Memory B cell (primary cell): ENCODE measurements at places on chromosomes 3 and 15.

- no peak overlapping the region for H3K4me3 ChIP-seq
- peaks cover 26% of the 10 kb centered on the region for H3K36me3 ChIP-seq
- no peaks in the 10 kb centered on the region for H3K27me3 ChIP-seq
- H3K4me1 ChIP-seq = peaks cover 15% of the 10 kb centered on the region
- DNase-seq = no peak
Observed at GRCh38 chr15:85649372-85649771, 145.4 kb downstream of the KLHL25 start.

GRCh38 chr3:60301142-60301541, 950.1 kb downstream of the FHIT start:
- no peaks in the 10 kb centered on the region for H3K36me3 ChIP-seq
- no peaks in the 10 kb centered on the region for H3K27me3 ChIP-seq
- no peak overlapping the region for H3K27ac ChIP-seq
- no peaks in the 10 kb centered on the region for H3K4me1 ChIP-seq
- H3K4me3 ChIP-seq = no peak overlapping the region
- no peak for DNase-seq

DNA sequence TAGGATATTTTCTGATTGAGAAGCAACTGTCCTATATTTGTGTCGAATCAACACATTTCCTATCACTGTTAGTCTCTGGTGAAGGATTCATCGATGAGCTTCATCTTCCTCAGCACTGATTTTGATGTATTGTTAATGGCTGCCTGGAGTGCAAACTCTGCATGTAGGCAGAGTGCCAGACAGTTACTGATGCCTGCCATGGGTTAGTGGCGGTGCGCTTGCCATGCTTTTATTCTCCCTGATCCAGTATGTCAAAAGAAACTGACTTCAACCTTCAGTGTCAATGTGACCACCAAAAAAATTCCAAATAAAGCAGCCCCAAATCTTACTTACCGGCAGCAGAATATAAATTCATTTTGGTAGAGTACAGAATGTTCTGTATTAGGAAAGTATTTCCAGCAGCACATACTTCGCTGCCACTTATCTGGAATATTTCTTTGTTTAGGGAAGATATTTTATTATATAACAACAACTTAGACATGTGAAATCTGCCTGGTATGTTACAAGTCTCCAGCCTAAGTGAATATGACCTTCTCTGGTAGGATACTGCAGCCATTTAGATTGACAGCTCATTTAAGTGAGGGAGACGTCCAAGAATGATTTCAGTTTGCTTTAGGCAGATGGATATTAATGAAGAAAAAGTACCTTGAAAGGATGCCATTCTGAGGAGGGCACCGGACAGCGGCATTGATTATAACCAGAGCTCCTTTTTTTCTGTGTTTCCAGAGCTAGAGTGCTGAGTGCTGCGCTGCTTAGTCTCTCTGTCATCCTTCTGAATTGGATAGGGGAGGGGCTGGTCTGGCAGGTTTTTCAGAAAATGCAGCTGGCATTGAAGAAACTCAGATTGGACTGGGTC, 59.9 kb downstream of the ARHGEF26 start:
- no peak overlapping the region for H3K27ac ChIP-seq
- no peaks in the 10 kb centered on the region for H3K4me1 ChIP-seq
- H3K4me3 ChIP-seq = no peak overlapping the region
- no peak for DNase-seq
- H3K36me3 ChIP-seq = no peaks in the 10 kb centered on the region

DNA sequence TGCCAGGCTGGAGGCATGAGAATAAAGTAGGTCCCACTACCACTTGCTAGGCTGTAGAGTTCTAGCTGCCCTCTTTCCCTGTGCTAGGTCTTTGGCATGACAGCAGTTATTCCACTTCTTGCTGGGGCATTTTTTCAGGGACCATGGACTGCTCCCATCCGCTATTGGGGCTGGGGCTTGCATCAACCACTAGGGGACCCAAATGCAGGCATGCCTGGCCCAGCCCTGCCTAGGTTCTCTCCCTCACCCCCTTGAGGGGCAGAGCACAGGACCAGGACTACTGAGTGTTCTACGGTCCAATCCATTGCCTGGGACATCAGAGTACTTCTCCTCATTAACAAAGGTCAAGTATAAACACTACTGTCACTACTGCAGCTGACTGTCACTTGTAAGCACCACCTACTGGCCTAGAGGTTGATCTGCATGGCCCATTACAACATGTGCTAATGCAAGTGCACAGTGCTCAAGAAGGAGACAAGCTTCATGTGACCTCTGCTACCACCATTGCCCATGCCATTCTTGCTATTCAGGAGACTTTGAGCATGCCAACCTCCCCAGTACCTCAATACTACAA, 270.5 kb downstream of the MBNL1 start:
- H3K36me3 ChIP-seq = peaks cover 7% of the 10 kb centered on the region
- no peak overlapping the region for H3K27ac ChIP-seq
- DNase-seq = no peak
- peaks cover 10% of the 10 kb centered on the region for H3K27me3 ChIP-seq
- H3K4me1 ChIP-seq = no peaks in the 10 kb centered on the region

DNA sequence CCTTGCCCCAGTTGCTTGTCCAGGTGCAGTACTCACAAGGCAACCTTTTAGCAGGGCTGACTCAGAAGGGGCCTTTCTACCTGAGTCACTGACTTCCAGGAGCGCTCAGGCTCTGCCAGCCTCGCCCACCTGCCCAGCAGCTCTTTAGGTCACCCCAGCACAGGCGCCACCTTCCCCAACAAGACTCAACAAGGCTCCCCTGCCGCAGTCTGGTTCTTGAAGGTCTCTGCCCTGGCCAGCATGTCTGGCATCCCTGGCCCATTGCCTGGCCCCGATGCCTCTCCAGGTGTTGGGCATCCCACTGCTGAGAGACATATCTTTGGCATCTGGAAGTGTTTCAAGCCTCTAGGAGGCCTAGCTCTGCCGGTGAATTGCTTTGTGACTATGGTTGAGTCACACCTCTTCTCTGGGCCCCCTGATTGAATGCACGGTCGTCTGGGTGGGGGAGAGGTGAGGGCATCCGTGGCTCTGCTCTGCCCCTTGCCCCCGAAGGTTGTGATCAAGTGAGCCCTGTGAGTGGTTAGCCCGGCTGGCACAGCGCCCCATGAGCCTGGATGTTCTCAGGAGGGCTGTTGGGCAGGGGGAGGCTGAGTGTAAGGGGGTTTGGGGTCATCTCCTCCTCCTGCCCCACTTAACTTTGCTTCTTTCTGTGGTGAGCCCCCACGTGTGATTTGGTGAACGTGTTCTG, 21.6 kb downstream of the SNX33 start:
- H3K4me3 ChIP-seq = no peak overlapping the region
- H3K4me1 ChIP-seq = peaks cover 2% of the 10 kb centered on the region
- H3K27me3 ChIP-seq = peaks cover 16% of the 10 kb centered on the region
- no peak for DNase-seq
- H3K27ac ChIP-seq = peak overlapping the region; percentile 47

DNA sequence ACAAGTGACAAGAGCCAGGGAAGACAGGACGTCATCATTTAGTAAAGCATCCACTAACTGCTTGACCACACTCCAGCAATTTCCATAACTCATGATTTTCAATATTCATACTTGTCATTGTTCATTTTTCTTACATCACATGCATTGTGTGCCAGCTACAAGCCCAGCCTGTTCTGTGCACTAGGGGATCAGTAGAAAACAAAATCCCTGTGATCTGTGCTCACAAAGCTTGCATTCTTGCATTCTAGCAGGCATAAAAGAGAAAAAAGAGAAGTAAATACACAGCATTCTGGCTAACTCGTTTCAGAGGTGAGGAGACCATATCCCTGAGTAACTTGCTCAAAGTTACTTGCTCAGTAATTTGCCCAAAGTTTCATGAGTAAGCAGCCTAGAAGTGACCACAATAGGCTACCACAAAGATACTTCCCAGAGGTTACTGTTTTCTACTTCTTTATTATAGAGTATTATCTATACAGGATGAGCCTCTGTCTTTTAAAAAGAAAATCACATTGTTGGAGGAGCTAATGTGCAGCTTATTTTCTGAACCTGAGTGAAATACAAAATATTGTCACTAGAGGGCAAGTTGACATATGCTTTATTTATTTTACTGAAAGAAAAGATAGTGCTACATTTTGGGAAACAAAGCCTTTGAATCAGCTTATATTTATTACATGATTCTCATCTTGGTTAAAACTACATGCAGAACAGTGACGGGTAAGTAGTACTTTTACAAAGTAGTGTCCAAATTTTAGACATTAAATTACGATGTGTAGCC, 701.4 kb upstream of the LMCD1 start:
- no peaks in the 10 kb centered on the region for H3K27me3 ChIP-seq
- H3K36me3 ChIP-seq = no peaks in the 10 kb centered on the region
- H3K4me3 ChIP-seq = no peak overlapping the region
- no peak overlapping the region for H3K27ac ChIP-seq
- no peaks in the 10 kb centered on the region for H3K4me1 ChIP-seq

GRCh38 chr15:101044625-101045235, 125.6 kb downstream of the LRRK1 start:
- peaks cover 35% of the 10 kb centered on the region for H3K36me3 ChIP-seq
- H3K4me3 ChIP-seq = no peak overlapping the region
- DNase-seq = no peak

- no peak overlapping the region for H3K4me3 ChIP-seq
- H3K27me3 ChIP-seq = peaks cover 3% of the 10 kb centered on the region
- DNase-seq = no peak
- no peaks in the 10 kb centered on the region for H3K36me3 ChIP-seq
- no peak overlapping the region for H3K27ac ChIP-seq
Observed at GRCh38 chr3:178517665-178518334, 18.4 kb upstream of the KCNMB2 start.

DNA sequence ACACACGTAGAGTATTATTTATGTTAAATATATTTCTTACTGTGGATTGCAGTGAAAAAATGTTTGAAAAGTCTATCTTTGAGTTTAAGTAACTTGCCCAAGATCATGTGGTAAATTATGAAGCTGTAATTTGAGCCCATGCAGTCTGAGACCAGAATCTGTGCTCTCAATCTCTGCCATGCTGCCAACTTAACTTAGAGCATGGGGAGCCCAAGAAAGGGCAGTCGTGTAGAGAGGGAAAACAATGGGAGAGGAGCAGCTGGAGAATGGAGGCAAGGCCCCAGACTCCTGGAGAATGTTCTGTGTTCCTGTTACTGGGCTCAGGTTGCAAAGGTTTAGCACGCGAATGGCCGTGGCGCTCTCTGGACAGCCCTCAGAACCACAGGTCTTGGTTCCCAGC, 311.6 kb upstream of the RASGRP1 start:
- no peak overlapping the region for H3K4me3 ChIP-seq
- H3K36me3 ChIP-seq = no peaks in the 10 kb centered on the region
- no peak for DNase-seq
- no peak overlapping the region for H3K27ac ChIP-seq
- peaks cover 2% of the 10 kb centered on the region for H3K27me3 ChIP-seq

- DNase-seq = no peak
- H3K4me1 ChIP-seq = peaks cover 2% of the 10 kb centered on the region
- H3K36me3 ChIP-seq = peaks cover 24% of the 10 kb centered on the region
- H3K4me3 ChIP-seq = no peak overlapping the region
- H3K27ac ChIP-seq = no peak overlapping the region
Observed at GRCh38 chr3:197878427-197878826, 71.6 kb upstream of the RPL35A start.

DNA sequence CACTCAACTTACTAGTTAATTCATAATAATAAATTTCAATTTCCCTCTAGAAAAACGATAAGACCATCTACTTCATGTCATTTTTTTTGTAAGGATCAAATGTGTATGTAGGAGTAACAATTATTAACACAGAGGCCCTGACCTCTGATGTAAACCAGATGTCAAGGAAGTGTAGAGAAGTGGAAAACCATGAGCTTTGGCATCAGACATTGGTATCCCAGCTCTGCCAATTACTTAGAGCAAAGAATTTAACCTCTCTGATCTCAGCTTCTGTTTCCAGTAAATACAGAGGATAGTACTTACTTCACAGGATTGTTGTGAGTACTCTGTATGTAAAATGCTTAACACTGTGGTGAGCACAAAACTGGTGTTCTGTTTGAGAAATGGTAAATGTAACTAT, 17.5 kb downstream of the AQR start:
- H3K27me3 ChIP-seq = no peaks in the 10 kb centered on the region
- H3K4me1 ChIP-seq = no peaks in the 10 kb centered on the region
- no peak overlapping the region for H3K27ac ChIP-seq
- H3K4me3 ChIP-seq = no peak overlapping the region
- peaks cover 23% of the 10 kb centered on the region for H3K36me3 ChIP-seq
